ENCODE measurements at places on chromosomes 3 and 15.

GRCh38 chr15:52162260-52162659 is 28.9 kb downstream of the GNB5 start:
- no peak for DNase-seq

- no peak for DNase-seq
Observed at GRCh38 chr15:64264502-64264901, 91.5 kb downstream of the CSNK1G1 start.

DNA sequence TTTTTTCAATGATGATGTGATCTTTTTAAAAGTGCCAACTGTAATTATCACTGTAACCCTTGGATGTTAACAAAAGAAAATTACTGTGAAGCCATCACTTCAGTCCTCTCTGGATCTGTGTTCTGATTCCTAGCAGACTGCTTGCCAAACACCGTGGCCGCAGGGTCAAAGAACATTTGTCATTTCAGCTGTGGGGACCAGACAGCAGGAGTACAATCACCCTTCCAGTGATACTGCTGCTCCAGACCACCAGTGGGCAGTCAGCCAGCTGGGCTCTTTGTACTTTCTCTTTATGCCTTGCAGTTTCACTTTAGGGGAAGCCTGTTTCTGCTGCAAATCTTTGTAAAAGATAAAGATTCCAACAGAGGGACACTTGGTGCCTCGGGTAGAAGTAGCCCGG is 770.0 kb downstream of the GRM7 start:
- DNase-seq = no peak

- DNase-seq = no peak
Observed at GRCh38 chr15:80175436-80175835, 22.6 kb downstream of the FAH start.

GRCh38 chr3:20564966-20565365 is 379.0 kb upstream of the SGO1 start:
- no peak for DNase-seq

DNA sequence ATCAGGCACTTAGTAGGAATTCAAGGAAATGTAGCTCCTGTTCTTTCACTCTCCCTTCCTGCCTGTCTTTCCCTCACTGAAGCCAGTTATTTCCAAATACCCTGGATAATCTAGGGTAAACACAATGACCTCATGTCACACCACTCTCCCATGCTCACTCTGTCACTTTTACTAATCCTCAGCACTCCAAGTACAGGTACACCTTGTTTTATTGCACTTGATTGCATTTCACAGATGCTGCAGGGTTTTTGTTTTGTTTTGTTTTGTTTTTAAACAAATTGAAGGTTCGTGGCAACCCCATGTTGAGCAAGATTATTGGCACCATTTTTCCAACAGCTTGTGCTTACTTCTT is 40.8 kb downstream of the PPM1L start:
- no peak for DNase-seq

DNA sequence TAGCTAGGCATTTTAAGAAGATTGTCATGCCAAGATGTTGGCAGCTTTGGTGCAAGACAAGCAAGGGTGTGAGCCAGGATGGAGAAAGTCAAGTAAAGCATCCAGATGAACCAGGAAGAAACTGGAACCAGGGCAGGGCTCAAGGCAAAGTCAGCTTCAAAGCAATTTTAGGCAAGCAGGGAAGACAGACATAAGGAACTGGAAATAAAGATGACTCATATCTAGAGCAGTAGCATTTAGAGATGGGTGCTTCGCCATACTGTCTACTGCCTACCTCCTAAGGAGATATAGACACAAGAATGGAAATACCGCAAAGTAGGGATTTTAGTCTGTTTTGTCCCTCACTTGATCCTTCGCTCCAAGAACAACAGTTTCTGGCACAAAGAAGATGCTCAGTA is 59.9 kb downstream of the RYR3 start:
- no peak for DNase-seq

DNA sequence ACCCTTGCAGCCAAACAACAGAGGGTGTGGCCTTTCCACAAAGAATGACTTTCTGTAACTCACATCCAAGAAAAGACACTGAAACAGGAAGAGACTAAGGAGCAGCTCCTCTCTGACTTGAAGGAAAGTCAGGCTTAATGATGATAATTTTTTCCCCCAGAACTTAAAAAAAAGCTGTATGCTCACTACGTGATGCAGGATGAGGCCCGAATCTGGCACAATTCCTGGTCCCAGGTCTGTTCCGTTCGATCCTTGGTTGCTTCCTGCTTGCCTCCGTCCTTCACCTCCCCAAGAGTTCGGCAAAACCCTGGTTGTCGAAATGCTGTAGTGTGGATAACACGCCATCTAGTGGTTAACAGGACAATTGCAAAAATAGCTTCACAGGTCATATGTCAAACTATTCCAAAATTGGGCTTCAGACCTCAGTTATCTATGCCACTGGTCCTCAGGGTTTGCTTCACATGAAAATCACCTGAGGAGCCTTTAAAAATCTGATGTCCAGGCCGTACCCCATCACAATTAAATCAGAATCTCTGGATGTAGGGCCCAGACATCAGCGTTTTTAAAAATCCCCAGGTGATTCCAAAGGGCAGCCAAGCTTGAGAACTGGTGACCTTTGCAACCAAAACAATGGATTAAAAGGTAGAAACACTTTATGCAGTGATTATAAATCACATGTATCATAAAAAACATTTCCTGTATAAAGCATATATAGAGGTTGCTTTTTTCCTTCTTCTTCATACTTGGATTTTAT is 28.1 kb upstream of the SYNM start:
- DNase-seq = peak; percentile 69

- DNase-seq = no peak
Observed at GRCh38 chr15:28109626-28110455, 10.7 kb upstream of the OCA2 start.

- no peak for DNase-seq
Observed at GRCh38 chr3:15728766-15729165, 69.0 kb downstream of the ANKRD28 start.

Data from Peyer's patch (tissue), 4 donors.